Iris pigment epithelial cell (primary cell): ENCODE measurements at places on chromosomes 4 and X.

DNA sequence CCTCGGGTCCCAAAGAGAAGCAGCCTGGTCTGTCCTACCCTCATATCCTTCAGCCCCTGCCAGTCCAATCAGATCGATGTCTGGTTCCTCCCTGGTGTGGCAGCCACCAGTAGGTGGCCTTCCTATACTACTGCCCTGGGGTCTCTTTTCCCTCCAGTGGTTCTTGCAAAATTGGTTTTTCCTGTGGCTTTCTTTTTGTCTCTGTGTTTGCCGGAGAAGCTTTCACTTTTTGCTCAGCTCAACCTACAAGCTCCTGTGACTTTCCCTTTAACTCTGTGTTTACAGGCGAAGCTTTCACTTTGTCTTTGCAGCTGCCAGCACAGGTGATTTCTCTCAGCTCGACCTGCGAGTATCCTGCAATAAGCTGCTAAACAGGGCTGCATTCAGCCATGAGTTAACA is 46.8 kb downstream of the UGT2A3 start:
- no peak for DNase-seq

DNA sequence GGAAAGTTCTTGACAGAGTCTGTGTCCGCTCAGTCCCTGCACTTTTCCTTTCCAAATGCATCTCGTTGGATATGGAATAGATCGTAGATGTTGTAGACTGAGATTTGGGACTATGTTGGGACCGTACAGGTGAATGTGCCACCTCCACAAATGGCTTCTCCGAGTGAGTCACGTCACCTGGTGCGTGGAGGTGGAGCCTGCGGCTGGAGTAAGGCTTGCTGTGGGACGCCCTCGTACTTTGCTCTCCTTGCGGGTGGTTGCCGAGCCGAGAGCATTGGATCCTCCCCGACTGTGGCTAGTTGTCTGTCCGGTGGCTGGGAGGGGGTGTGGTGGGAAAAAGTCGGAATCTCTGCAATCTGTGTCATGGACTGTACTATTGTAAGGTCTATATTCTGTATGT is 60.5 kb downstream of the NELFA start:
- no peak for DNase-seq

DNA sequence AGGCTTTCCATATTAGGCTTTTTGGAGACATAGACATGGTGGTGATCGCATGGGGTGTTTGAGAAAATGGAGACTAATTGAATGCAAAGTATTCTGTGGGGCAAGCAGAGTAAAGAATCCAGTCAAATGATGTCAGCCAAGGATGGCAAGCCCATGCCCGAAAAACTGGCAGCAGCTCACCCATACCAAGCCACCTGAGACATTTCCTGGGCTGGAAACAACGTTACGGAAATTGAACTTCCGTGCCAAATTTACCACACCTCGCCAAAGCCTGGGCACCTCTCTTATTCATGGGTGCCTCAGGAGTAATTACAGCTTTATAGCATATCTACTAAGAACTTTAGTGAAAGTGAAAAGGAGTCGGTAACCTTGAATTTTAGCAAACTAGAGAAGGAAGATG is 166.4 kb downstream of the CBR4 start:
- DNase-seq, result no peak

GRCh38 chr4:48877827-48878535 is 28.6 kb downstream of the OCIAD2 start:
- no peak for DNase-seq

GRCh38 chrX:10722851-10723250 is 102.5 kb upstream of the MID1 start:
- peak; percentile 54 for DNase-seq

DNA sequence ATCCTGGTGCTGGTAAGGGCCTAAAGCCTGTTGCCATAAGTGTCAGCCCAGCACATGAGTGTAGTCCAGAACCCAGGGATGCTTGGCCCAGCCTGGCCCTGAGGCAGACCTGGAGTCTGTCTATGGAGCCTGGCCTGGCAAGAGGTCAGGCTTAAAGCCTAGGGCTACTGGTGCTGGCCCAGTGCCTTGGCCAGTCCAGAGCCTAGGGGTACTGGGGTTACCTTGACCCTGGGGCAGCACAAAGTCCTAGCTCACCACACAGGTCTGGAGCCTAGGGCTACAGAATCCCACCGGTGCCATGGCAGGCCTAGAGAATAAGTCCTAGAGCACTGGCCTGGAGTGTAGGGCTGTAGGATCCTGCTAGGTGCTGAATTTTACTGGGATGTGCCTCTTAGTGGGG is 393.8 kb downstream of the MAGEE1 start:
- DNase-seq, result no peak

DNA sequence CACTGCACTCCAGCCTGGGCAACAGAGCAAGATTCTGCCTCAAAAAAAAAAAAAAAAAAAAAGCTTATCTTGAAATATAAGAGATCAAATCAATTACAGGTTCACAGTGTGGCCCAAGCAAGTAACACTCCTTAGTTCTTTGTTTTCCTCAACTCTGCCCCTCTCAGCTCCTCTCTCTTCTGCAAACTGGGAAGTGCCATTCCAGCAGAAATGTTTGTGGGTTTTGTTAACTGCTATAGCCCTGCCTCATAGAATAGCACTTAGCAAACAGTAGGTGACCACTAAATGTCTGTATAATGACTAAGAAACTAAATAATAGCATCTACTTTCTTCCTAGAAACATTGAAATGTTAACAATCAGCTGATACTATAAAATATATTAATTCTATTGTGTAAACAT is 160.0 kb upstream of the NAP1L5 start:
- DNase-seq, result no peak

DNA sequence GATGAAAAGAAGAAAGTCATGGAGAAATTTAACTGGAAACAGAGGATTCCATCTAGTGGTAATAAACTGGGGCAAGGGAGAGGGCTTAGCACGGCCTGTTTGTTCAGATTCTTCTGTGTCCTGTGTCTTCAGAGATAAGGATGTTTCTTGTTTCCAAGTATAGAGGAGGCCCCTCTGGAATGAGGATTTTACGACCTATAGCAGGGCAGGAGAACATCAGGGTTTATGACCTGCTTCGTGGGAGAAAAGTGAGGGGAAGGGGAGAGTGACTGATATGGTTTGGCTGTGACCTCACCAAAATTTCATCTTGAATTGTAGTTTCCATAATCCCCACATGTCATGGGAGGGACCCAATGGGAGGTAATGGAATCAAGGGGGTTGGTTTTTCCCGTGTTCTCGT is 93.0 kb upstream of the LDB2 start:
- no peak for DNase-seq

DNA sequence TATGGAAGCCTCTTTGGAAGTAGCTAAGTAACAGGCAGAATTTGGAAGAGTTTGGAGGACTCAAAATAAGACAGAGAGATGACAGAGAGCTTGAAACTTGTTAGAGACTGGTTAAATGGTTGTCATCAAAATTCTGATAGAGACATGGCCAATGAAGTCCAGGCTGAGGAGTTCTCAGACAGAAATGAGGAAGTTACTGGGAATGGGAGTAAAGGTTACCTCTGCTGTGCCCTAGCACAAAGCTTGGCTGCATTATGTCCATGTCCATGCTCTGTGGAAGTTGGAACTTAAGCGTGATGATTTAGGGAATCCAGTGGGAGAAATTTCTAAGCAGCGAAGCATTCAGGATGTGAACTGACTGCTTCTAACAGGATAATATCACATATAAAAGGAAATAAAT is 146.2 kb upstream of the NDST4 start:
- no peak for DNase-seq

- peak; percentile 87 for DNase-seq
Observed at GRCh38 chr4:123361195-123361861, 35.3 kb upstream of the SPRY1 start.

- DNase-seq, result no peak
Observed at GRCh38 chrX:12986164-12986779, 11.4 kb downstream of the TMSB4X start.

DNA sequence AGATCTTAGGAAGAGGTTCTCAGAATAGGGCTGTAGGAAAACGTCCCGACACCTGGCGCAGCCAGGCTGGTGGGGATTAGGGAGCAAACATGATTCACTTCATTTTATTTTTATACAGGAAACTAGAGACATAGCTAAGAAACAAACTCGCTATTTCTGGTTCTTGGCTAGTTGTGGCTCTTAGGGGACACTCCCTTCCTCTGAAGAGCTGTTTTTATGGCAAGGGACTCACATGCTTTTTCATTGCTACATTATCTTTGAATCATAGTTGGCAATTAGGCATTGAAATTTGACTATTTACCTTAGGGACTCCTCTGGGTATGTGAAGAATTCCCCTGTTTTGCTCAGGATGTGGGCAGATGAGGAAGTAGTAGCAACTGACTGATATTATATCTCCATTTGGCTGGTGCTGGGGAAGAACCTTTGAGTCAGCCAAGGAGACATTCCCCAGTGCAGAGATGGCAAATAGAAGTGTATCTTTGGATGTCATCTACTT is 174.5 kb downstream of the SMIM20 start:
- DNase-seq, result peak; percentile 69

DNA sequence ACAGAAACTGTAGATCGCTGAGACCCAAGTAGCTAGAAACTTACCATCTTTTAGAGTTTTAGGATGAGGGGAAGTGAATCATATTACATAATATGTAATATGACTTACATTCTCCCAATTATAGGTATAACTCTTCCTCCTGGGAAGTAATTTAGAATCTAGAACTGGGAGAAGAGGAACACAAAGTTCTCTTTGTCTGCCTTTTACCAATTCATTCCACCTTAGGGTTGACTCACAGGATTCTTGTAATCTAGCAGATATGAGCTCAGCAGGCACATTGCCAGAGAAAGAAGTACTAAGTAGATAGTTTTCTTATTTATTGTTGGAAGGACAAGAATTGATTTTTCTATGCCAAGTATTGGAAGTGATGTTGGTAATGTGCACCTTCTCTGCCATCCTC is 58.0 kb upstream of the CCSER1 start:
- DNase-seq, result peak; percentile 59

DNA sequence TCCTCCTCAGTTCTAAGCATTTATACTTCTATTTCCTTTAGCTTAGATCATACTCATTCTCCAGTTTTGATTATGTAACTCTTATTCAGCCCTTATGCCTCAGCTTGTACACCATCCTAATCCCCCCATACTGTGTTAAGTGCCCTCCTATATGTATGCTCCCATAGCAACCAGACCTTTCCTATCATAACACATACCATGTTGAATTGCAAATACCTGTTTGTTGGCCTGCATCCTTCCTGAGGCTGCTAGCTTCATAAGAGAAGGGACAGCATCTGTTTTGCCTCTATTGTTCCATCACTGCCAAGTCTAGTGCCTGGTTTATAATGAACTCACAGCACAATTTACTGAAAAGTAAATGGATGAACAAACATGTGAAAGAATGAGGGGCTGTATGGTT is 443.7 kb downstream of the CENPC start:
- no peak for DNase-seq

DNA sequence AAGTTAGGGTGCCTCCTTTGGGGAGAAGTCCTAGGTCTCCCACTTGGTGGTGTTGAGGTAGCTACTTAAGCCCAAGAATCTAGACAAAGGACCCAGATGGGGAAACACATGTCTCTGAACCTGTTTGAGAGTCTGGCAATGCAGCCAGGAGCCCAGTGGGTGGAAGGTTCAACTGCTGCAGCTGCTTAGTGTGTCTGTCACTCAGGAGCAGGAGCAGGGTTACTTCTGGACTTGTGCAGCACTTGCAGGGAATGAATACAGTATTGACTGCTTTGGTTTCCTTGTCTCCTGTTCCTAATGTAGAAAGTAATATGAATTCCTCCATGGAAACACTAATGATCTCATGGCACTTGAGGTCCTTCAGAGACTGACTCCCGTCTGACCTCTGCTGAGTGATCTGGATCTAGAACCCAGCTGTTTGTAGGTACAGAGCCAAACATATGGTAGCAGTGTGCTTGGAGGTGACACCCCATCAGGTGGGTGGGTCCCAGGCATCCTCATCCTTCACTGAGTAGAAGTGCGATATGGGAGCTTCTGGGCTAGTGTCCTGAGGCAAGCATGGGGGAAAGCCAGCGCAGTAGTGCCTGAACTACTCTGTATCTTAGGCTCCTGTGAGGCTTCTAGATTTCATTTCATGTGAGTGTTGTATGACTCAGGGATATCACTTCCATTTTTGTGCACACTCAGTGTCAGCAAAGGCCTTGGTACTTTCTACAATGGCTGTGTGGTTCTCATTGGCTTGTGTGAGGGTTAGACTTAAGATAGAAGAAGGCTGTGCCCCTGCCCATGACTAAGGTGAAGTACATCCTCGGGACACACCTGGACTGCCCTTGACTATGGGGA is 85.0 kb upstream of the WDR1 start:
- DNase-seq, result no peak

- peak; percentile 90 for DNase-seq
Observed at GRCh38 chr4:94545296-94545695, 93.6 kb downstream of the PDLIM5 start.

GRCh38 chrX:78333521-78333920 is 6.1 kb upstream of the CYSLTR1 start:
- no peak for DNase-seq

- no peak for DNase-seq
Observed at GRCh38 chrX:109720947-109721346, 12.1 kb downstream of the ACSL4 start.

- DNase-seq, result peak; percentile 59
Observed at GRCh38 chr4:32824336-32824735, 2104.2 kb downstream of the PCDH7 start.

- no peak for DNase-seq
Observed at GRCh38 chr4:74751856-74752255, 42.5 kb downstream of the BTC start.

- DNase-seq, result no peak
Observed at GRCh38 chr4:153722036-153722435, 37.8 kb downstream of the RNF175 start.

- no peak for DNase-seq
Observed at GRCh38 chr4:168883513-168883912, 126.5 kb downstream of the CBR4 start.

GRCh38 chrX:149570668-149571067 is 16.6 kb downstream of the MAGEA9B start:
- peak; percentile 92 for DNase-seq

- DNase-seq, result no peak
Observed at GRCh38 chrX:132004728-132005127, 18.4 kb upstream of the STK26 start.

DNA sequence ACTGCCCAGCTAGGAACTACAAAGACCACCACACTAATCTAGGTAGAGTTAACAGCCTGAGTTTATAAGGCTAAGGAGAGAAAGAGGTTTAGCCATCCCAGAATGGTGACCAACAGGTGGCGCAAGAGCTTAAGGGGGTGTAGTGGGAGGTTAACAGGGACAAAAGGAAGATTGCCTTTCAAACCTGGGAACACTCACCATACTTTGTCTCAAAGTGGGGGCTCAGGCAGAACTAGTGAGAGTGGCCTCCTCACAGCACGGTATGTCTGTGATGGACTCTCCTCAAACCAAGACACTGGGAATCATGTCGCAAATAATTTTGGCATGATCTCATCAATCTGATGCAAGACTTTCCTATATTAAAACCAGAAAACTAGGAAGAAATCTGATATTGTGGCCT is 23.4 kb downstream of the CCNI start:
- peak; percentile 75 for DNase-seq
